Lower leg skin (tissue), 4 donors: ENCODE measurements at places on chromosomes 16 and 17. TPM values are rescaled to one million over a fixed set of nuclear protein-coding genes. Genes with fewer than 3 reads are reported as not detected.
A peak's percentile ranks its signal among the peaks of the same experiment; 100 is the strongest.

Gene IRX3
- total RNA-seq, result 157 TPM

Gene HSD3B7
- 12.4 TPM for total RNA-seq

Gene KRTAP1-1
- total RNA-seq, result 195 TPM

Gene HSF4
- total RNA-seq, result 48.3 TPM

Gene IGSF6
- 0.69 TPM for total RNA-seq

Gene CCL17
- not detected for total RNA-seq

Gene TPPP3
- total RNA-seq, result 197 TPM

Gene C17orf78
- total RNA-seq, result not detected

Gene TEX14
- 0.44 TPM for total RNA-seq

- no peak for DNase-seq
Measured at GRCh38 chr16:83903751-83904150, 4.8 kb downstream of the MLYCD start.

DNA sequence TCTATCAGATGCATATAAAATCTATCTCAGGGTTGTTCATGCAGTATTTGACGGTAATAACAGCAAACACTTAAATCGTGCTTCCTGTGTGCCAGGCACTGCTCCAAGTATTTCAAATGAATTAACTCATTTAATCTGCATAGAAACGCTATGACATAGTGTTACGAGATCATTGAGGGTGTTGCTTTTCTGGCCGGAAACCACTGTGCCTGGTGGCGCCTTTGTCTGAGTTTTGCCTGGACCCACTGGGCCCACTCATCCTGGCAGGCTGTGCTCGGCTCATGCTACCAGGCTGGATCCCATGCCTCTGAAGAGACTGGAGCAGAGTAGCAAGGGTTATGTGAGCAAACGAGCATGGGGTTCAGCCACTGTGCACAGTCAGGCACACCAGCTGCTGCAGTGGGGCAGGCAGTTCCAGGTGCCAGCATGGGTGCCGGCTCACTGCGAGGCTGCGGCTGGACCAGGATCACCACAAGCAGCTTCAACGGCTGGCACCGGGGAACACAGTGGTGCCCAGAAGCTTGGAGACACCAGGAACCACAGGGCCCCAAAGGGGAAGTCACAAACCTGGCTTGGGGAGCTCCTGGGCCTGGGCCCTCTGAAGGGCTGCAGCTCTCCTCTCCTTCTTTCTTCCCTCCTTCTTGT is 45.9 kb upstream of the CLEC19A start:
- no peak for DNase-seq

DNA sequence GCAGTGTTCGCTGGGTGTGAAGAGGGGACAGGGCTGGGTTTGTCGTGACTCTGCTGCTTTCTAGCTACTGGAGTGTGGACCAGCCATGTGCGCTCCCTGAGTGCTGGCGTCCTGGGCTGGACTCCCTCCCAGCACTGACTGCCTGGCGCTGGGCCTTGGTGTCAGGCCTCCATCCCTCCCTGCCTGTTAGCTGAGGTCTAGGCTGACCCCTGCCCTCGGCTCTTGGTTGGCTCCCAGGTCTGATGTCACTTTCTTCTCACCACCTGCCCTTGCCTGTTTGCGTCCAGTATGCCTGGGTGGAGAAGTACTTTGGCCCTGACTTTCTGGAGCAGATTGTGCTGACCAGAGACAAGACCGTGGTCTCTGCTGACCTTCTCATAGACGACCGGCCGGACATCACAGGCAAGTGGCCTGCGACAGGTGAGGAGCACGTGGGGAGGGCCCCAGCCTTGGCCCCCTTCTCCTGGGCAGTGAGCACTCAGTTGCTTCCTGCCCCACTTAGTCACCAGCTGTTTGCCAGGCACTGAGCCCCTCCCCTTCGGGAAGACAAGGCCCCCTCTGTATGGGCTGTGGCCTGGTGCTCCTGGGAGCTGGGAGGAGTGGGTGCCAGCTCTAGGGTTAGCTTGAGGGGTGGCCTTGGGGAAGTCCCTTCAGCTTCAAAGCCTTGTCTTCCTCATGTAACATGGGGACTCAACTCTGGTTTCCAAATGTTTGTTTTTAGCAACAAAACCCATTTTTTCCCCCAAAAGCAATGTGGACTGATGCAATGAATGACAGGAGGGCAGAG is 41.5 kb downstream of the NT5M start:
- peak; percentile 63 for DNase-seq

GRCh38 chr17:42079541-42079940 is 18.7 kb downstream of the ZNF385C start:
- DNase-seq, result no peak

GRCh38 chr17:19388791-19389785 is 2.1 kb upstream of the MFAP4 start:
- DNase-seq, result no peak

DNA sequence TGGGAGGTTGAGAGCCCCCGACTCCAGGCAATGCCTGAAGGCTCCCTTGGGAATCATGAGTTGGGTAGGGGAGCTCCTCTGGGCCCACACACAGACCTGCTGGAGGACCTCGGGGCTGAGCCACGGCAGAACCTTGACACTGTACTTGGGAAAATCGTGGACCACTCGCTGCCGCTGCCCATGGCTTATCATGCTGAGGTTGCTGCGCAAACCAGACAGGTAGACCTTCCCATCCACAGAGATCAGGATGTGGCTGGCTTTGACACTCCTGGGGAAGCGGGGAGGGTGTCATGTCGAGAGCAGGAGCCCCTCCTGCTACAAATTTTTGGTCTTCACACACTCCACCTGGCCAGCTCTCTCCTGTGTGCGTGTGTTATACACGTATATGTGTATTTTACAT is 7.2 kb upstream of the LIMD2 start:
- DNase-seq, result no peak

DNA sequence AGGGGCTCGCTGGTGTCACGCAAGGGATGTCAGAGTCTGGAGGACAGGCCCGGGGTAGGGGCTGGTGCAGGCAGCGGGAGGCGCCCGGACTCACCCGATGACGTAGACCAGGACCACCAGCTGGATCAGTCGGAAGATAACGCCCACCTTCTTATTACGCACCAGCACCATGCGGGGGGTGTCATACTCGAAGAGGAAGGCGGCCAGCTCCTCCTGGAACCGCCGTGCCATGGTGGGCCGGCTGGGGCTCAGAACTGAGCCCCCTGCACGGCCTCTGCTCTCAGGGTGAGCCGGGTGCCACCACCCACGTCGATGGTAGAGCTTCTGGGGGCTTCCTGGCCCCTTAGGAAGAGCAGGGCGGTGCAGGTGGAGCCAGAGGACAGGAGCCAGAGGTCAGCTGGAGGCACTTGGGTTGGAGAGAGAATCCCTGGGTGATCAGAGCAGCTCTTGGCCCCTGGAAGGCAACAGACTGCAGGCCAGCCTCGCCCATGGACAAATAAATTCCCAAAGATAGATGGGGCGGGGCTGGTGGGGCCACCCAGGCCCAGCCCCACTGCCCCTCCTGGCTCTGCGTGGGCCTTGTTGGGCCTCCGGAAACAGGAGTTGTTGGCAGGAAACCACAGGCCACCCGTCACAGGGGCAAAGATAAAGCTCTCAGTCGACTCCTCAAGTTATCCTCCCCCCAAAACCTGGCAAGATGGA is at the start of gene P2RX1:
P2RX1 (minus strand) TSS at position 471 of the 702 bp plus-strand sequence; CDS start at position 231, 240 bp downstream.
- DNase-seq, result no peak

DNA sequence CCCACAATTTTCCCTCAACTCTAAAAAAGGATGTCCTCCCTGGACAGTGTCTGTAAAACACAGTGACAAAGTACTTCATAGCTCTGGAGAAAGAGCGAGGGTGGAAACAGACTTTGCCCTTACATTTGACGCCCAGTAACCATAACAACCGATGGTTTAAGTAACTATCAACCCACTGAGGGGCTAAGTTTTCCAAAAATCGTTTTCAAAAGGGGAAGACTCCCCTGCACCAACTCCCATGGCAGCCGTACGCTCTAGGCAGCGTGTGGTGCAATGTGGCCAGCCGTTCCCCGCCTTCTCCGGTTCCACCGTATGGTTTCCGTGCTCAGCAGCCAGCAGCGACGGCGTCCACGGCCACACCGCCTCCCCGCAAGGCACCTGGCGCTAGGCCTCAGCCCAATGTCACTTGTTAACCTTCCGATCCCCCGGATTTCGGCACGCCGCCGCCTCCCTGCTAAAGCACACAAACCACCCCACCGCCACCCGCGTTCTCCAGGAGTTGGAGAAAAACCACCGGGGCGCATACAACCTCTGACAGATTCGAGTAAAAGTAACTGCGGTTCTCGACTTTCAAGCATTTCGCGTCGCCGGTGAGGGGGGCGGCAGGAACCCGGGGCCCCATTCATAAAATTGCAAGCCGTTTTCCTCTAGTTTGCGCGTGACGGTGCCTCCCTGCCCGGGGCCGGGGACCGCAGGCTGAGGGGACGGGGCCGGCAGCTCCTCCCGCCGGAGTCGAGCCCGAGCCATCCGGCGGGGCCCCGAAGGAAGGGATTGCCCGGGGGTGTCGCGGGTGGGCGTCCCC is 661 bp downstream of the TEX2 start:
- DNase-seq, result peak; percentile 43

DNA sequence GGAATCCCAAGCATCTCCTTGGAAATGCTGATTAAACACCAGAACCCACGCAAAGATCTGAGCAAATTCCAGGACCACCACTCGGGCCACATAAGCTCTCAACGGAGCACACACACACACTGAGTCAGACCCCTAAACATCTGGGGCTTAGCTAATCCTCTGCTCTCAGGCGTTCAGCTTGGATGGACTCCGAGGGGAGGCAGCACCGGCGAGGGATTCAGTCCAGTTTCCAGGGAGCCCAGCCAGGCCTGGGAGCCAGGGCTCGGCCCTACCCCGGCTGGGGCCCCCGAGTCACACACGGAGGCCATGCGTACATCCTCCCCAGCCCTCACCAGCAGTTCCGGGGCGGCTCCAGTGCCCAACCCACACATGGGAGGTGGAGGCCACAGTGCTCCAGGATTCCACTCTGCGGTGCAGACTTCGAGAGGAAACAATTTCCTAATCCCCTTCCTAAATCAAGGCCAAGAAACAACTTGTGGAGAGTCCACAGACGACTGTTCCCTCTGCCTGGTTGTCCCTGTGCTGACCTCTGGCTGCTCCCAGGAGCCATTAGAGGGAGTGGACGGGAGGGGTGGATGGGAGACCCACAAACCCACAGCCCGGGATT is 70.5 kb downstream of the GAS7 start:
- peak; percentile 96 for DNase-seq

DNA sequence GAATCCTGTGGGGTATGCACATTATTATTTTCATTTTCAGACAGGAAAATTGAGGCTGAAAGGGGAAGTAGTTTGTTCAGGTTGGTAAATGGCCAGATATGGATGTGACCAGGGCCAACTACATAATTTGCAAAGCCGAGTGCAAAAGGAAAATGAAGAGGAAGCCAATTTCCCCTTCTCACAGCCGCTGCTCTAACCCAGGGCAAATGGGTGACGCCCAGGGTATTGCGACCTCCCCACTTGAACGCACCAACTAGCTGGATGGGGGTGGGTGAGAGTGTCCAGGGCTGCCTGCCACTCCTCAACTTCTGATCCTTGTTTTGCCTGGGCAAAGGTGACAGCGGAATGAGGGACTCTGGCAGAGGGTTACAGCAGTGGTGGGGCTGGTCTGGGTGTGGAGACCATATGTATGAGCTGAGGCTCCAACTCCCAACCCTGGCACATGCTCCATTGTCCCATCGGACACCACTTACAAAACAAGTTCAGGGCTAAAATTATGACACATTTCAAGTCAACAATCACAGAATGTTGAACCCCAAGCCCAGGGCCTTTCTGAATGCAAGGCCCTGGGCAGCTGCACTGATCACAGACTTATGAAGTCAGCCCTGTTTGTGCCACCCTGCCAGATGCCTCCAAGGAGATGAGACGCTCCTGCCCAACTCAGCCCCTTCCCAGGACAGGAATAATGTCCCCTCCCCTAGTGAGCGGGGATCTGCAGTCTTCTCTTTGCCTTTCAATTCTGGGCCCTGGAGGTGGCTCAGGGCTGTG is 1.7 kb downstream of the ANKRD40CL start:
- DNase-seq, result no peak

DNA sequence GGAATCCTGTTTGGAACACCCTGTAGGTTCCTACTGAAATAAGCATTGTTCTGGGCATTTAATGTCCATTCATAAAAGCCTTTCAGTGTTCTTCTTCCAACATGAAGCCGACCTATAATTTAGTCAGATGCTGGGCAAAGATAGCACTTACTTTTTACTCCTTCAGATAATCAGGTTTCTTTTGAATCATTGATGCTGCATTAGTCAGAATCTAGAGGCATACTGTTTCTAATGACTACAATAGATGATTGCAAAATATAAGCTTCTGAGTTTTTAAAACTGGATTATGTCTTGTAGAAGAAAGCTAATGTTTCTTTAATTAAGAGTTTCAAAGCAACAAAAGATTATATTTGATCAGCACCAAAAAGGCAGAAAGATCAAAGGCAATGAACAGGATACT is 16.0 kb downstream of the MMD start:
- no peak for DNase-seq

- no peak for DNase-seq
Measured at GRCh38 chr16:1088295-1089170, 7.5 kb downstream of the C1QTNF8 start.

- no peak for DNase-seq
Measured at GRCh38 chr16:87160234-87160636, 157.0 kb downstream of the C16orf95 start.

DNA sequence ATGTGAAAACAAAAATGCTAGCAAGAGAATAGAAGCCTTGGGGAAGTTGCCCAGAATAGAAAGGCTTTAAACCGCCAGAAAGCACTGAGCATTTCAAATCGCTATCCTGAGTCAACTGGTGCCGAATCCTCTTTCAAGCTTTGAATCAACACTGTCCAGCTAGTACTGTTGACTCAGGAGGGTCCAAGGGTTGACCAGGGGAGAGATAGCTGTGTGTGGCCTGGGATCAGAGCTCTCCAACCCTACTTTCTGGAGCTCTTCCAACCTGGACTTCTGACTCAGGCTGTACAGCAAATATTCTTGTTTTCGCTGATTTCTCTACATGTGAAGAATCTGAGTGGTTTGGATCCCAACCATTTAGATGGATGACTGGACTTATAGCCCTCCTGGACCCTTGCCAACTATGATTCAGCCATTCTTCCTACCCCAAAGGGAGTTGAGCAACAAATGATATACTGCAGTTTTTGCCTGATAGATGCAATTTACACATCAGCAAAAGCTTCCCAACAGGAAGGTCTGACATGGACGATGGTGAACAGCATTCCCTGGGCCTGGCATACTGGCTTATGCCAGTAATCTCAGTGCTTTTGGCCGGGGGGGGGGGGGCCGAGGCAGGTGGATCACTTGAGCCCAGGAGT is 154.0 kb upstream of the SDK2 start:
- DNase-seq, result no peak
